Aorta (tissue), 5 donors: ENCODE measurements at places on chromosomes 3 and 15. TPM values are rescaled to one million over a fixed set of nuclear protein-coding genes. Genes with fewer than 3 reads are reported as not detected.

The CACNA1D gene
- total RNA-seq, result 0.78 TPM

The ECE2 gene
- not detected for total RNA-seq

The SPINK8 gene
- not detected for total RNA-seq

DNA sequence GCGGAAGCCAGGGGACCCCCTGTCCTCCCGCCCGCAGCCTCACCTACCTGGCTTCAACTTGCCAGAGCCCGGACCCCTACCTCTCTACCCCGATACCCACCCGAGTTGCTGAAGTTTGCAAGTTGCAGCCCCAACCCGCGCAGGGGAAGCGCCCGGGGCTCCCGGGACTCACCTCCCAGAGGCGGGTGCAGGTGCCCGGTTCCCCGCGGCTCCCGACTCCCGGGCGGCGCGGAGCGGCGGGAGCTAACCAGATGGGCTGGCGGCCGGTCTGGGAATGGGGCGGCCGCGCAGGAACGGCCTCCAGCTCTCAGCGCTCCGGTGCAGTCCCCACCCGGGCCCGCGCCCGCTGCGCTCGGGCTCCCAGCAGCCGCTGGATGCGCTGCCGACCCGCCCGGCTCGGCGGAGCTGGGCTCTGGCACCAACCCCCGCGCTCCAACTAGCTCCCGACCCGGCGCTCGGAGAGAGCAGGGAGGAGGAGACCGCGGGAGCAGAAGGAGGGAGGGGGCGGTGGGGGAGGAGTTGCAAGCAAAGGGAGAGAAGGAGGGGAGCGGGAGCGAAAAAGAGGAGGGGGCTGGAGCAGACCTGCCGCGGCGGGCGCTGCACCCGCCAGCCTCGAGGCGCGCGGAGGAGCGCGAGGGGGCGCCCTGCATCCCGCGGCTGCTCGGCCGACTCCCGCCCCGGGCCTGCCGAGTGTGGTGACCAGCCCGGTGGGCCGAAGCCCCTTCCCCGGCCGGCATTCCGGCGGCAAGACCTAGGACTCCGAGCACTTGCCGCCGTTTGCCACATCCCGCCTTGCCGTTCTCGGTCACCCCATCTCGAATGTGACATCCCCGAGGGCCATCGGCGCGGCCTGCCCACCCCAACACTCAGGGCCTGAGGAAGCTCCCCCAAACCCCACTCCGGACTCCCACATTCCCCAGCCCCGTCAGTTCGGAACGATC lies at the start of gene SEMA5B:
TSS of gene SEMA5B (minus strand) at position 472 of the 941 bp plus-strand sequence. CDS start 66,500 bp downstream, outside the sequence.
- peak; percentile 55 for DNase-seq

- no peak for DNase-seq
Measured at GRCh38 chr3:7518026-7518425, 657.1 kb downstream of the GRM7 start.

GRCh38 chr3:115551016-115551415 lies 72.3 kb upstream of the GAP43 start:
- no peak for DNase-seq

The FANCI gene
- 9.1 TPM for total RNA-seq

DNA sequence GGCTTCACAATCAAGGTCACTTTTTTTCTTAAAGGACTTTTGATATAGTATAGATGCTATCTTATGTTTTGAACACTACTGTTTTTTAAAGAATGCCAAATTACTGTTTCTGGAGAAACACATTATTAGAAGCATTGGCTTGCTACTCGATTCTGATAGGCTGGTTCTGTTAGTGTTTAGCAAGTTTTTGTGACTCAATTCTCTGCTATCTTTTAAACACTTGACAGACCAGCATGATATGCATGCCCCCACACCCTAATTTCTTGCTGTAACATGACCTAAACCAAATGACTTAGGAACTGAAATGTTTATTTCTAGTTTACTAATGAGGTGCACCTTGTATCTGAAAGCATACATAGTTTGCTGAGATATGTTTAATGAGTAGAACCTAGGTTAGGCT lies 5.5 kb upstream of the IL20RB start:
- DNase-seq, result no peak

- DNase-seq, result no peak
Measured at GRCh38 chr3:176839901-176840300, 357.4 kb downstream of the TBL1XR1 start.

DNA sequence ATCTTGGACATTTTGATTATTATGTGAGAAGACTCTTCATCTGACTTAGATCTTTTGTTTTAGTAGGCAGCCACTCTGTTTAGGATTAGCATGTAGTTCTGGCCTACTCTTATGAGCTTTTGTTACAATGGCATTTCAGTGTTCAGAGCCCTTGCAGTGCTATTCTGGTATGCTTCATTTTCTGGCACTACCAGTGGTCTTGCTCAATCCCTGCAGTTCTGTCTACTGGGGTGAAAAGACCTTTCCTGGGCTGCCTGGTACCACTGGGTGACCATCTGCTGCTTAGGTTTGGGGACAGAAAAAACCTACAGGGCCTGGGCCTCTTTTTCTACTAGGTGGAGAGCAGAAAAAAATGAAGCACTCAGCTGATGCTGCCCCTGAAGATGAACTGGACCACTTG lies 42.5 kb downstream of the IL16 start:
- DNase-seq, result no peak

DNA sequence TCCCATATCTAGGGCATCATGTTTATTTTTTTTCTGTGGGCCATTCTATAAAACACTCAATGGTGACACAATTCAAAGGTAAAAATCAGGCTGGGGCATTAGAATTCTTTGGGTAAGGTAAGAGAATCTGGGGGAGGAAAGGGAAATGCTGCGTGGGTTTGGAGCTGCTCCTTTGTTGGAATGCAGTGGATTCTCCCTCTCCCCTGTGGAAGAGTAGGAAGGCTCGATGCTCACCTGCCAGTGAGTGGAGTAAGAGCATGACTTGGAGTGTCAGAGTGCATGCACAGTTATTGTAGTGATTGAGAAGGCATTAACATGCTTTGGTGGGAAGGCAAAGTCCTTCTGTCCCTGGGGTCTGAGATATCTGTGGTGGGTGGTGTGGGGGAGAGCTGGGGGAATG lies 280.0 kb downstream of the PDCD6IP start:
- DNase-seq, result no peak

The SLC12A8 gene
- 1.4 TPM for total RNA-seq

GRCh38 chr3:183502237-183503181 lies 53.0 kb downstream of the KLHL6 start:
- no peak for DNase-seq

DNA sequence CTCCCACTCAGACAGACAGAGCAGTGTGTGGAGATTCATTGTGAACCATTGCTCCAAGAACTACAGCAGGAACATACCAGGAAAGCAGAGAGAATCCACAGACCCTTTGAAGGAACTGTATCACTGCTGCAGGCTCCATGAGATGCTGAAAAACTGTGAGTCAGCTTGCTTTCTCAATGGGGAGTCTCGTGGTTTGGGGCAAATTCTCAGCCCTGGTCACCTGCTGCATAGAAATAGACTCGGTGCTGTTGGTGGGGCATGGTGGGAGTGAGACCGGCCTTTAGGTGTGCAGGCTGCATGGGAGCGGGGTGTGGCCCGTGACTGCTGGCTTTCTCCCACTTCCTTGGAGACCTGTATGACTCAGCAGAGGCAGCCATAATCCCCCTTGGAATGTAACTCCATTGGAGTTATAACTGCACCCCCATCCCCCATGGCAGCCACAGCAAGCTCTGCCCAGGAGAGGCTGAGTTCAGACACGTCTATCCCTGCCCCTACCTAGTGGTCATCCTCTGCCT lies 35.6 kb downstream of the ALCAM start:
- DNase-seq, result no peak

- peak; percentile 59 for DNase-seq
Measured at GRCh38 chr3:66195347-66195783, 25.4 kb upstream of the SLC25A26 start.

DNA sequence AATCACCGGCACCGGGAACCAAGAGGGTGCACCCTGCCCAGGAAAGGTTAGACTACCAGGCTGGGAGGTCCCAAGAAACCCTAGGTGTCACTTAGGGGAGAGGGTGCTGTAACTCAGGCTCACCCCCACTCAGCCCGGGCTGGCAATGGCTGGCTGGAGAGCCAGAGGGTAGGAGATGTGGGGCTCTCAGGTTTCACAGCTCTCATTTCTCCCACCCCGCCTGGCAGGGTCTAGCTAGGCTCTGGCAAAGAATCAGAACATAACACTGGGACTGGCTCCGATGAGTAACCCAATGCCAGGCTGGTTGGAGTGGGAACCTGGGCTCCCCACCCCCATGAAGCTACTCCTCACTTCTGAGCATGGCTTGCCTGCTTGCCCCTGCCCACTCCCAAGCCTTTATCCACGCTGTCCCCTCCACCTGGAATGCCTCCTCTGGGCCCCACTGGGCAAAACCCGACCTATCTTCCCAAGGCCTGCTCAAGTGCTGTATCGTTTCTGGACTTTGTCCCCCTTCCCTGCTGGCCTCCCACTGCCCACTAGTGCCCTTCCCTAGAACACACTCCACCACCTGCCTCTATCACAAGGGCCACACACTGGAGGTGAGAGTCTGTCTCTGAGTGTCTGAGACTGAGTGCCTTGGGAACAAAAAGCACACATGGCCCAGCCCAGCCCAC lies 2.0 kb downstream of the CIB2 start:
- DNase-seq, result no peak

GRCh38 chr3:184261854-184262763 lies 756 bp upstream of the CAMK2N2 start:
- no peak for DNase-seq

The FEZF2 gene
- total RNA-seq, result not detected

- no peak for DNase-seq
Measured at GRCh38 chr15:50523851-50524251, 22.6 kb downstream of the USP50 start.

DNA sequence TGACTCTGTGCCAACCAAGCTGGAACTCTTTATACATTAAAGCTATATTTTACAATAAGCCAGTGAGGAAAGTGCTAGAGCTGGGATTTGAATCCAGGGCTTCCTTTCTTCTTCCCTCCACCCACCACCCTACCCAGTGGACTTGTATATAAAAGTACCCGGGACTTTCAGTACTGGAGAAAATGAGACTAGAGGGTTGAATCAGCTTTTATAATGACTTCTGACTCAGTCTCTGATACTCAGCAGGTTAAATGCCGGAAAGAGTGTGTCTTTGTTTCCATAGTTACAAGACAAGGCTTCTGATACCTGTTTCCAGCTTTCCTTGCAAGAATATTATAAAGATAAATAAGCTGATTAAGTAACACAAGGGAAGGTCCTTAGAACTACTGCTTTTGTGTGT lies 80.9 kb downstream of the FRMD4B start:
- no peak for DNase-seq
